ENCODE measurements at places on chromosomes 3 and 15.

DNA sequence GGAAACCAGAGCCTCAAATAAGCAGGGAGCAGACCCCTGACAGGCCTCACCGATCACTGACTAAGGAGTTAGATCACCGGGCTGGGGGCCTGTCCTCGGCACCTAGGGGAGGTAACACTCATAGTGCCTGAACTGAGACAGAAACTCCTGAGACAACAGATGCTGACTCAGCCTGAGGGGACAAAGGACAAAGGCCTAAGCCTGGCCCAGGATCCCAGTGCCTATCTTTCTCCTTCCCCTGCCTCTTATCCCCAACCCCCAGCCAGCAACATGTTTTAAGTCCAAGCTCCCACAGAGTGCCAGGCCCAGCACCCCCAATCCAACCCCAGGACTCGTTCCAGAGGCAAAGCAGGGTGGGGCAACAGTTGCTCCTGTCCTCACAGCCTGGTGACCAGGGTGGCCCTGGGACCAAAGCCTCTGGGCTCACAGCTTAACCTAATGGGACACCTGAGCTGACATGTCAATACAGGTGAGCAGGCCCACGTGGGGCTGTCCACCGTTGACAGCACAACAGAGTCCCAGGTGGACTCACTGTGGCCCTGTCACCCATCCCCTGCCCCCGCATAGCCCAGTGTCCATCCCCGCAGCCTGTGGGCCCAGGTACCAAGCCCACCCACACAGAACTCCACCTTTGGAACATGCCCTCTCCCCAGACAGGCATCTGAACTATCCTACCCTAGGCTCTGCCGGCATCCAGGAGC lies 37.4 kb downstream of the ADCY5 start:
- DNase-seq = no peak

DNA sequence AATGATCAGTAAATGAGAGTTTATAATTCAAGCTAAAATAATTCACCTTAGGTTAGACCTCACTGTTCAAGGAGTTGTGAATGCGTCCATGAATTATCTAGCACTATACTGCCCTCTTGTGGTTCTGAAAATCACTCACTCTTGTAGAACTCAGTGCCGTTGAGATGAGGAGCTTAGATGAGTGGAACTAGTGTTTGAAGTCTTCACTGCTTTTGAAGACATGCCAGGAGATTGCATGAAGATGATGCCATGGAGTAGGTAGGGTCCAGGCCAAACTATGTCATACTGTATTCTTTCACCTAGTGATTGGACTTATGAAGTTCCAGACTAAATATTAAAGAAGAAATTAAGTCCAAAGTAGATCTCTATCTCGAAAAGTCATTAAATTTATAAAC lies 28.8 kb downstream of the LYSMD4 start:
- DNase-seq = peak; percentile 56

- DNase-seq = no peak
Measured at GRCh38 chr3:53170325-53171063, 9.5 kb downstream of the PRKCD start.

DNA sequence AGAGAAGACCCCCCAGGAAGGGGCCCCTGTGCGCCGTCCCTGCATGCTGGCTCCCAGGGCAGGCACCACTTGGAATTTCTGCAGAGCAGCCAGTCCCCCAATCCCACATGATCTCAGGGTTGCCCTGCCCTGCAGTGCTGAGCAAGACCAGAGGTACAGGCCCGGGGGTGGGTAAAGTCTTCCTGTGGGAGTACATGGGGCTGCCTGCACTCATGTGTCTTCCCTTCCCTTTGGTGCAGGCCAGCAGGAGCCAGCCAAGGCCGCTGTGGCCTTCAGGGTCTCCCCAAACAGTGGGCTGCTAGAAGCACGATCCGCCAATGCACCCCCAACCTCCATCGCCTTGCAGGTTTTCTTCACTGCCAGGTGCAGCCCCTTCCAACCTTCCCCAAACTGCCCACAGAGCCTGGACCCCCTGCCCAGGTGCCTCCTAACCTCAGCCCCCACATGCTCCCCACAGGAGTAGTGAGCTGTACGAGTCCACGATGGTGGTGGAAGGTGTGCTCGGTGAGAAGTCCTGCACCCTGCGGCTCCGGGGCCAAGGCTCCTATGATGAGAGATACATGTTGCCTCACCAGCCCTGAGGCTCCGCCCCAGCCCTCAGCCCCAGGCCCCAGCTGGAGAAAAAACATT lies 15.0 kb downstream of the ACAA1 start:
- DNase-seq = no peak

GRCh38 chr3:96483781-96484180 lies 330.6 kb upstream of the EPHA6 start:
- DNase-seq = no peak

DNA sequence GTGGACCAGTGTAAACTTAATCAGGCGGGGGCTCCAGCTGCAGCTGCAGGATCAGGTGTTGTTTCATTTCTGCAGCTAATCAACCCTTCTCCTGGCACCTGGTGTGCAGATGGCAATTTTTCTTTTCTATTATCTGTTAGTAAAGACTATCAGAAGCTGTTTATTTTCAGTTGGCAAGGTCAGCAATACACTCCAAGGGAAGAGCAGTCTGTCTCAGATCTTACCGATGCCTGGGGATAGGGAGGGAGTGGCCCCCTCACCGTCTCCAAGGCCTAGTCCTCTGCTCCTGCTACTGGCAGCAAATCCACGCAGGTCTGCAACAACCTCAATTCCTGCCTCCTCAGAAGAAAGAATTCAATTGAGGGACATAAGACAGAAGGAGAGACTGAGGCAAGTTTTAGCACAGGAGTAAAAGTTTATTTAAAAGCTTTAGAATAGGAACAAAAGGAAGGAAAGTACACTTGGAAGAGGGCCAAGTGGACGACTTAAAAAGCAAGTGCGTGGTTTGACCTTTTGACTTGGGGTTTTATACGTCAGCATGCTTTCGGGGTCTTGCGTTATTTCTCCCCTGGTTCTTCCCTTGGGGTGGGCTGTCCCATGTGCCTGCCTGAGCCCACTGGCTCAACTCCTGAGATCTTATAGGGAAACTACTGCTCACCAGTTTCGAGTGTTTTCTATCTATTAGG lies 9.2 kb downstream of the CCRL2 start:
- no peak for DNase-seq

- no peak for DNase-seq
Measured at GRCh38 chr3:47949979-47950378, 66.2 kb downstream of the MAP4 start.

DNA sequence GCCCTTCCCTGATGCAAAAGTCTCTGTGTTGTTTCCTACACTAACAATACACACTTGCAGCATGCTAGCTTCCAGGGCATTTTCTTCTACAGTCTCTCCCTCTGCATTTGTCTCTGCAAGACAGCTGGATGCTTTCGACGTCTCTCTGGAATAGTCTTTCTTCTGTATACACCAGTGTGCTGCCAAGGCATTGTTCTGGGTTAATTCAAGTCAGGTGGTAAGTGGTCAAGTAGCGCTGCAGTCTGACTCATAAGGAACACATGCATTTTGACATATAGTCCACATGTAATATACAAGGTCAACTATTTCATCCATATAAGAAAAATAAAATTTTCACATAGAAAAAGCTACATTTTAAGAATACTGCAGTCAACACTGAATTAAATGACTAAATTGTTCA lies 92.7 kb downstream of the MYLK start:
- no peak for DNase-seq

DNA sequence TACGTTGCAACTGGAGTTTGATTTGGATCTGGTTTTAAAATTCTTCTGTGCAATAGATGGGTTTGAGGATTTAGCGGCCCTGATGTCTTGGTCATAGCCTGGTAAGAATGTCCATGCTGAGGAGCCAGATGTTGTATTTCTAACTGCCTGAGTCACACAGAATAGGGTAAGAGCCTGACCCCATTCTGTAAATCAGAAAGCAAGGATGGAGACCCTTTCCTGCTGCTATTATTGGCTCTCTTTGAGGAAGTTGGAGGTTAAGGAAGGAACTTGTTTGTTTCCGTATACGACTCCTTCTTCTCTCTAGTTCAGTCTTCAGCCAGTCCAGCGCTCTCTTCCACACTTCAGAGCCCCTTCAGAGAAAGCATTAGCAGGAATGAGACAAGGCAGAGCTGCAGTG lies 65.1 kb downstream of the HCN4 start:
- no peak for DNase-seq

- no peak for DNase-seq
Measured at GRCh38 chr3:31223278-31223677, 309.4 kb upstream of the STT3B start.

- DNase-seq = no peak
Measured at GRCh38 chr3:177224414-177224813, 27.1 kb upstream of the TBL1XR1 start.

GRCh38 chr15:56981160-56981559 lies 62.7 kb downstream of the TCF12 start:
- no peak for DNase-seq

- DNase-seq = no peak
Measured at GRCh38 chr15:81146006-81146405, 11.9 kb downstream of the CFAP161 start.

DNA sequence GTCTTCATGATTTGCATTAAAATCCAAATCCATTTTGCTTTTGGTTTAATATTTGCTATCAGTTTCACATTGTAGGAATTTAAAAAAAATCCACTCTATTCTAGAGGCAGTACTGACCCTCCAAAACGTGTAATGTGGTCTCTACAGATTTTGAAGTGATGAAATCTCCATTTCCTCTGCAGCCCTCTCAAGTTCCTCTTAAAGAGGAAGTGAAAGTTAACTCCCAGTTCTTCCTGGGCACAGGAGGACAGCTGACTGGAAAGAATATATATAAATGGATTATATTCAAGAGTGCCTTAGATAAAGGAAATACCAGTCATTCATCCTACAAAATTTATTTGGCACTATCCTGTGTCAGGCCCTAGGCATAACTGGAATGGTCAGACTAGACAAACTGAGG lies 83.5 kb upstream of the PLCL2 start:
- DNase-seq = no peak

- DNase-seq = no peak
Measured at GRCh38 chr15:88568589-88568988, 22.1 kb upstream of the DET1 start.

GRCh38 chr3:88152841-88153240 lies 3.1 kb downstream of the C3orf38 start:
- no peak for DNase-seq

DNA sequence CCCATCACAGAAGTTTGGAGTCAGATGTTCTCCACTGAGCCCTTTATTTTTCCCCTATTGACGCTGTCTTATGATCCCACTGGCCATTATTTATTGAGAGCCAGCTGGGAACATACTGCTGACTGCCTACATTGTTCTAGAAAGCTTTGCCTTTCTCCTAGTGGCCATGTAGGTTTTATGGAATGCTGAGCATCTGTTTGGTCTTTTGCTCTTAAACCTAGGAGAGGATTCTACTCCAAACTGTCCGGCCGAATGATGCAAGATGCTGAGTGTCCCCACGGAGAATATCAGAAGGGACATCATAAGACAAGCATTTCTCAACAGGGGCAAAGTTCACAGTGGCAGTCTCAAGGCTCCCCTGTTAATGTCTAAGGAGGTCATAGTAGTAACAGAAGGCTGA lies 171.4 kb downstream of the ARRDC4 start:
- no peak for DNase-seq

DNA sequence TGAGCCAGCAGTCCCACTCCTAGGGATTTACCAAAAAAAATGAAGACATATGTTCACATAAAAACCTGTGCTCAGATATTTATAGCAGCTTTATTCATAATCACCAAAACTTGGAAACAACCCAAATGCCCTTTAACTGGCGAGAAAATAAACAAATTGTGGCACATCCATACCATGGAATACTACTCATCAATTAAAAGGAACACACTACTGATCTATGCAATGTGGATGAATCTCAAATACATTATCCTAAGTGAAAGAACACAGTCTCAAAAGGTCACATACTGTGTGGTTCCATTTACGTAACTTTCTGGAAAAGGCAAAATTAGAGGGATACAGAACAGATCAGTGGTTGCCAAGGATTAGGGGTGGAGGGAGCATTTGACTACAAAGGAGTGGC lies 394.5 kb downstream of the SHQ1 start:
- no peak for DNase-seq

DNA sequence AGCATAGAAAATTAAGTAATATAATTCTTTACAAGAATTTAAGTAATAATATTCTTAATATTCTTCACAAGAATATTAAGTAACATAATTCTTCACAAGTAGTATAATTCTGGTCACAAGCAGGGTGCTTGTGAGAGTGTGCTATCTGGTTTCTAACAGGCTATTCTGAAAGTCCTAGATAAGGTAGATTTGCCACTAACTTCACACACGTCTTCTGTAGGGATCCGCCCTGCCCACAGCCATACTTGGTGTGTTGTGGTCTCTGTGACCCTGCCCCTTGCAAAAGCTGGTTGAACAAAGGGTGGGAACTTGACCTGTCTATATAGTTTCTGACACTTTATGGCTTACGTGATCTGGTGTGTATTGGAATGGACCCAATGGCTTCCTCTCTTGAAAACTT lies 253.4 kb upstream of the MDFIC2 start:
- no peak for DNase-seq

GRCh38 chr3:194203482-194204041 lies 67.6 kb downstream of the HES1 start:
- no peak for DNase-seq

GRCh38 chr3:43203022-43203421 lies 83.3 kb upstream of the SNRK start:
- DNase-seq = no peak

DNA sequence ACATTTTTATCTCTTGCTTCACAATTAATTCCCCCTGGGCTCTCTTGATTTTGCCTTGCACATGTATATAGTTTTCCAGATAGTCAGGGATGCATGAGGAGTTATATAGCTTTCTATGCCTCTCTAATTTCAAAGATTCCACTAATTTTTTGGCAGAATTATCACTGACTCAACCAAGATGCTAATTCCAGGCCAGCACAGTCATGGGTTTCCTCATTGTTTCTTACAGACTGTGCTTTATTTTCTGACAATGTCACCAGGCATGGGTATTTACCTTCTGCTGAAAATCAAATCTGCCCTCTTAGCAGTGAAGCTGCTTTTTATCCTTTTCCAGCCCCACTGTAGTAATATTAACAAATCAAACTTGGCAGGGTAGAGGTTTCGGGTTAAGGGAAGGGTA lies 1520.6 kb upstream of the CADM2 start:
- DNase-seq = no peak

DNA sequence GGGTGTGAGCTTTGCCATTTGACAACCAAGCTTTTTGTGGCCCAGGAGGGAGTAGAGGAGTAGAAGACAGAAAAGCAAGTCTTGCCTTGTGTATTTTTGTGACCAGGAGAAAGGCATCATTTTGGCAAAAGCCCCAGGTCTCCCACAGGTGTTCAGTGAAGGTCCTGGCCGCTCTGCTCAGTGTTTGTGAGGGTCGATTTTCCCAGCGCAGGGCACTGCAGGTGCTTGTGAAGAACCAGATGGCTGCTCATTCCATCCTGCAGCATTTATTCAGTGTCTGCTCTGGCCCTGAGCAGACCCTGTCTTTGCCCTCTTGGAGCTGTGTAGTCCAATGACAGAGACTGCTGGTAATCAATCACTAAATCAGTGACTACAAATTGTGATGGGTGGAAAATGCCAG lies 19.5 kb downstream of the TRAK1 start:
- no peak for DNase-seq

GRCh38 chr3:45244356-45244755 lies 18.3 kb upstream of the TMEM158 start:
- DNase-seq = no peak
